ENCODE measurements at places on chromosomes 3 and 15. TPM values are rescaled to one million over a fixed set of nuclear protein-coding genes. Genes with fewer than 3 reads are reported as not detected.

DNA sequence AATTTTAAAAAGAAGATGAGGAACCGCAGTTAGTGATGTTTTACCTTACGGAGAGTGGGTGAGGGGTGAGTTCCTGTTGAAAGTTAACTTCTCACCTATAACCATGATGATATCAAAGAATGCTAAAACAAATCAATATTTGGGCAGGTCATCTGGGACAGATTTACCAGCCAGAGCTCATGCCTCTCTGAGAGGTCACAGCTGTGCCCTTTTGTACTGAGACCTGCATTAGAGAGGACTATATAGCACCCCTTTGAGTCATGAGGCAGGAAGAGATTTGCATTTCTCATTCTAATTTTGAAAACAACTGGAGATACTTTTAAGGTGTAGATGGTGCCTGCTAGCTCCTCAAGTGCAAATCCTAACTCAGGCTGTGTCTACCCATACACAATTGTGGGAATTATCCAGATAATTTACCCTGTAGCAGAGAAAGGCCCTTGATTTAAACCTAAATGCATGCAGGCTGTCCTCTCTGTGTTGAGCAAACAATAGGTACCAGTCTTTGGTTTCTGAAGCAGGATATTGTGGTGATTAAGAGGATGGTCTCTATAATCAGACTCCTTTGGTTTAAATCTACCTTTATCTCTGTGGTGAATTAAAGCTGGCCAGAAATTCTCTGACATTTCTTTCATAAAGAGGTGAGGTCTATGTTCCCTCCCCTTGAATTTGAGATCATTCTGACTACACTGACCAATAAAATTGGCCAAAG, 5.8 kb upstream of the TM4SF4 start:
- DNase-seq = no peak

DNA sequence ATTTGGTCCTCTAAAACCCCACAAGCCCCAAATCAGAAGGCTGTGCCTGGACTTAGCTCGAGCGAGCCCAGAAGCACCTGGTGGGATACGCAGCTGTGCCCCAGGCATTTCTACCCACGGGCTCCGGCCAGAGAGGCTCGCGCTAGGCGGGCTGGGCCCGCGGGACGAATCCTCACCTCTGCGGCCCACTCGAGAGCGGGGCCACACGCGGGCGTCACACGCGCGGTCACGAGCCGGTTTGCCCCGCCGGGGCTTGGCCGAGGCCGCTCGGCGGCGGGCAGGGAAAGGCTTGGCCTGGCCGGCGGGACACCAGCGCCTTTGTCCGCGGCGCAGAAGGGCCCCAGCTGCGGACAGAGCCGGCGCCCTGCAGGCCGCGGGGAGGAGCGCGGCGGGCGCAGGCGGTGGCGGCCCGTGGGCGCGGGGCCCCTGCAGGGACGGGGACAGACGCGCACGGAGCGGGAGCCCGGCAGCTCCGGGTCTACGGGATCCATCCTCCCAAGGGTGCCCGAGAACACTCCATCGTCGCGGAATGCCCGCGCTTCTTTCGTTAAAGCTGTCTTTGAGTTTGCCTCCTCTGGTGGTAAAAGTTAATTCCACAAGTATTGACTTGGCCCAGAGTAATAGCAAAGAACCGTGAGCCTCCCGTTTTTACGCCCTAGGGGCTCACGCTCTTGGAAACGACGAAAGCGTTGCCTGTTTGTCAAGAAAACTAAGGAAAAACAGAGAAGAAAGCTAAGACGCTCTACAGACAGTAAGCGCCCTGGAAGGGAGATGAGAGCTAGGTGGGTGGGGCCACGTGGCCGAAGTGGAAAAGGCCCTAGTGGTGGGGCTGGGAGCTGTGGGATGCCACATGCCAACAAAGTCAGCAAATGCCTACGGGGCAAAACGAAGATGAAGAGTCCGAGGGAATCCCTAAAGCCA, 26.4 kb downstream of the TYRO3 start:
- DNase-seq = peak; percentile 62

DNA sequence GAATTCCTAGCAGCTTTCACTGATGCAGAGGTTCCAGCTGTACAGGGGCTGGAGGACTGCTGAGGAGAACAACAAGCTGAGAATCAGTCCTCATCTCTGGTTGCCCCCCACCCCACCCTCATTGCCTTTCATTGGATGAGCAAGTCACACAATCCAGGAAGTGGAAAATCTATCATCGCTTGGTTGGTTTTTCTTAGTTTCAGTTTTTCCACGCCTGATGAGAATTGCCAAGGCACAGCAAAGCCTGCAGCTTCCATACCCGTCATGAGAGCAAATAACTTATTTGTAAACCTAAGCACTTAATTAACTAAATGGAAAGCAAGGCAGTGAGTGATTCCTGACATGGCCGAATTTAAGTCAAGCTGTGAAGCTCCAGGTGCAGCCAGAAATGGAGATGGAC, 21.4 kb upstream of the LIPC start:
- DNase-seq = no peak

The PRKAR2A gene
- 102 TPM for total RNA-seq

GRCh38 chr15:52567871-52568600, 794 bp downstream of the ARPP19 start:
- DNase-seq = no peak

DNA sequence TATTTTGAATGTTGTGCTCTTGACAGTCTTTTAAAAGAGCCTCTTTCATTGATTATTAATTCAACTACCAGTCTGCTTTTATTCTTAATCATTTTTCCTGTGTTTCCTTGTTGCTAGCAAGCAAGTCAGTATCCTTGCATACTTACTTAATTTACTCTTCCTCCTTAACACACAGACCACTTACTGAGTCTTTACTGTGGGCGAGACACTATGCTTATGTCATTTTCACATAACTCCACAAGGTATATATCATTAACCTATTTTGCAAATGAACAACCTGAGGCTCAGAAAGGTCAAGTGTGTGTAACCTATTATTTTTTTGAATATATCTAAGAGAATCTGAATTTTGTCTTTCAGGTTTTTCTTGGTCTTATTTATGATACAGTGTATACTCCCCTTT, 130.9 kb downstream of the WDR76 start:
- DNase-seq = no peak

The SHC4 gene
- 0.49 TPM for total RNA-seq

GRCh38 chr15:65767895-65768294, 24.2 kb downstream of the DENND4A start:
- DNase-seq = no peak

DNA sequence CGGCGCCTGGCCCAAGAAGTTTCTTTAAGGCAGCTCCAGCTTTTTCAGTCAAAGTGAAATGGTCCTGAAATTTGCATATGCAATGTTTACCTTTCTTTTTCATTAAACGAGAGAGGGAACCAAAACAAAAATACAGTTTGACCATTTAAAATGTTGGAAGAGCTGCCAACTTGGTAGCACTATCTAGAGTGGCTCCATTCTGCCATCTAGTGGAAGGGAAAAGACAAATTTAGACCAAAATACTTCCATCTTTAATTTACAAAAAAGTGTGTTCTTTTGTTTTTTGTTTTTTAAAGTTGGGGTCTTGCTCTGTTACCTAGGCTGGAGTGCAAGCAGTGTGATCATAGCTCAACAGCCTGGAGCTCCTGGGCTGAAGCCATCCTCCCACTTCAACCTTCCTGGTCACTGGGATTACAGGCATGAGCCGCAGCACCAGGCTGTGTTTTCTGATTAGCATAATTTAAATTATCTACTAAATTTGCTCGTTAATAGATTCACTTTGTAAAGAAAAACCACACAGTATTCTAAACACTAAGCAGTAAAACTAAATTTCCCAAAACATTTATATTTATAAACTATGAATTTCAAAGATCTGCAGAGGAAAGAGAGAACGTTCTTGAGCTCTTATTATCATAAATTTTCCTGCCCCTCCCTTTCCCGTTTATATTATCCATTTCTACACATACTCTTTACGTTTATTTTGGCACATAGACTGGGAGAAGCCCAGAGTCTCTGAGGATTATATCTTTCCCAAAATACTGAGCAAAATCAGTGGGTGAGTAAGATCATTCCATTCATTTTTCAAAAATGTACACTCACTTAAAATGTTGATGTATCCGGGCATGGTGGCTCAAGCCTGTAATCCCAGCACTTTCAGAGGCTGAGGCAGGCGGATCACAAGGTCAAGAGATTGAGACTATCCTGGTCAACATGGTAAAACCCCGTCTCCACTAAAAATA, 15.4 kb upstream of the RFC4 start:
- DNase-seq = no peak

The RTP3 gene
- not detected for total RNA-seq

The IGSF10 gene
- total RNA-seq = 0.22 TPM

The FHIT gene
- total RNA-seq = 7.8 TPM

GRCh38 chr3:11724615-11725339, 81.1 kb upstream of the VGLL4 start:
- no peak for DNase-seq

- DNase-seq = no peak
Observed at GRCh38 chr15:83845230-83845629, 191.3 kb downstream of the ADAMTSL3 start.

GRCh38 chr3:140896997-140897396, 44.6 kb upstream of the SLC25A36 start:
- DNase-seq = no peak

The GOLGA8R gene
- total RNA-seq = 1.2 TPM

GRCh38 chr3:58840949-58841348, 174.4 kb upstream of the FAM3D start:
- no peak for DNase-seq

The RBP2 gene
- total RNA-seq = not detected

GRCh38 chr3:126342211-126342610, 15.0 kb downstream of the KLF15 start:
- DNase-seq = no peak

DNA sequence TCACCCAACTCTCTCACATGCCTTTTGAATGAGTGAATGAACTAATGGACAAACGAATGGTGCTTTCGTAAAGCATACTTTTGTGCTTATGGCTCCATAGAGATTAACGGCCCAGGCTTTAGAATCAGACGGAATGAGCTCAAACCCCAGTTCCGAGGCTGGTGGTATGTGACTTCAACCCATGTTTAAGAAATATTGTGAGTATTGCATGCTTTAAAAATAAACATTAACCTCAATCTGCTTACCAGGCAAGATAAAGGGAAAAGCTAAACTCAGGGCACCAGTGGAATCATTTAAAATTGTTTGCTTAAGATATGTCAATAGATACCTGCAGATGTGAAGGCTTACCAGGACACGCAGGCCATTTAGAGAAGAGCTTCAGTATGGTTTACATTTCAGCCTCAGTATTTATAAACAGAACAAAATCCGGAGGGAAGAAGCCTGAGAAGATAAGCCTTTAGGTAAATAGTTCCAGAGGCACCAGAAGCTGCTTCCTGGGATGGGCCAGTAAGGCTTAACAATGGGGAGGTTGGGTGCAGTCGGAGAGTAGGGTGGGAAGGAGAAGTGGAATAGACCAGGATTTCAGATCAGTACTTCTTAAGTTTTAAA, 186.4 kb downstream of the ADAMTS9 start:
- no peak for DNase-seq

- DNase-seq = no peak
Observed at GRCh38 chr3:25442486-25442885, 14.4 kb downstream of the RARB start.
